NCI-H524 treated with DMSO at 0.1 percent for 48 hours (cell line): ENCODE measurements at places on chromosomes 7 and 10.

GRCh38 chr10:99828464-99828863, 46.0 kb downstream of the ABCC2 start:
- DNase-seq: no peak

GRCh38 chr7:3636131-3636860, 335.2 kb downstream of the SDK1 start:
- DNase-seq: no peak

DNA sequence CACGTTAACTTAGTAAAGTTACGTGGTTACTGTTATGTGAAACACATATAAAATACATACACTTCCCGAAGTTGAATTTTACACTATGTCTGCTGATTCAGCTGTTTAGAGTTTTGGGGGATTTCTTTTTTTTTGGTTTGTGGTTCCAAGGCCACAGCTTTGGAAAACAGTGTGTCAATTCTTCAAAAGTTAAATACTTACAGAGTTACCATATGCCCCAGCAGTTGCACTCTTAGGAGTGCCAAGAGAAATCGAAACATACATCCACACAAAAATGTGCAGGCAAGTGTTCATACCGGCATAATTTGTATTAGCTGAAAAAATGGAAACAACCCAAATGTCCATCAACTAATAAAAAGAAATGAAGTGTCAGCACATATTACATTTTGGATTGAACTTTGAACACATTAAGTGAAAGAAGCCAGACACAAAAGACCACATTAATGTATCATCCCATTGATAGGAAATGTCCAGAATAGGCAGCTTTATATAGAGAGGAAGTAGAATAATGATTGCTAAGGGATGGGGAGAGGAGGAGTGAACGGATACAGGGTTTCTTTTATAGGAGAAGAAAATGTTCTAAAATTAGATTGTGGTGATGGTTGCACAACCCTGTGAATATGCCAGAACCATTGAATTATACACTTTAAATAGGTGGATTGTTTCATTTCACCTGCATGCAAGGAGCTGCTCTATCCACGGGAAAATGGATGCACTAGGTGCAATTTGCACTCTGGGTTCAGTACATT, 17.6 kb downstream of the APBB1IP start:
- no peak for DNase-seq

DNA sequence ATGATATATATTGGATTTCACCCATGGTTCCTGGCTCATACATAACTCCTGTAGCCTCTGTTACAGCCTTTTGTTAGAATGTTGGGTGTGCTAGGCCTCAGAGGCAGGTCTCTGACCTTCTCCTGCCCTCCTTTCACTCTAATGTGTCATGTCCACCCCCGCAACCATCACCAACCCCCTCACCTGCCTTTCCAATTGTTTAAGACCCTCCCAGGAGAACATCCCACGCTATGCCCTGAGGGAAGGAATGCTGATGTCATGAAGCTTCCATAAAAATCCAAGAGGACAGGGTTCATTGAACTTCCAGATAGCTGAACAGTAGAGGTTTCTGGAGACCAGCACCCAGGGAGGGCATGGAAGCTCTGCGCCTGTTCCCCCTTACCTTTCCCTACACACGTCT, 30.8 kb upstream of the C10orf67 start:
- no peak for DNase-seq

GRCh38 chr10:99266383-99266782, 30.7 kb upstream of the HPSE2 start:
- DNase-seq: no peak

GRCh38 chr10:79070606-79071395, 2.0 kb downstream of the ZMIZ1 start:
- no peak for DNase-seq

DNA sequence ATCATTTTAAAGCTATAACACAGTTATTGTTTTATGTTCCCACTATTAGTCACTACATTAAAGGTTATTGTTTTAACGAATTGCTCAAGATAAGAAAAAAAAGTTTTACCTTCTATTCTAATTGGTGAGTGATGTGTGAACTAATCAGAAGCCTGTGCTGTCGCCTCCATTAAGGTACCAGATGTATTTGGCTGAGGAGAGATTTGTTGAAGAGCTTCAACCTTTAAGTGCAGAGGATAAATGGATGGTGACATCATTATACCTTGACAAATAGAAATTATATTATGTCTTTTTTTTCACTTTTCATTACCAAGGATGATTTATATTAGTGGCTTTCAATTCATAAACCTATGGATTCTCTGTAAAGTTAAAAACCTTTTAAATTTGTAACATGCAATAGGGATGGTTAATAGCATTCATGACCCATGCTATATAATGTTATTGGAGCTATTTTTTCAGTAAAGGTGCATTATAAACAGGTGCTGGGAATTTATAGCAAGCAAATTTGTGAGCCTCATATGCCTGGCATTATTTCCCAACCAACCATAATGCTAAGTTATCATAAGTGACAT, 97.0 kb upstream of the NPVF start:
- DNase-seq: no peak

- DNase-seq: no peak
Measured at GRCh38 chr7:573269-573932, 53.8 kb upstream of the PDGFA start.

DNA sequence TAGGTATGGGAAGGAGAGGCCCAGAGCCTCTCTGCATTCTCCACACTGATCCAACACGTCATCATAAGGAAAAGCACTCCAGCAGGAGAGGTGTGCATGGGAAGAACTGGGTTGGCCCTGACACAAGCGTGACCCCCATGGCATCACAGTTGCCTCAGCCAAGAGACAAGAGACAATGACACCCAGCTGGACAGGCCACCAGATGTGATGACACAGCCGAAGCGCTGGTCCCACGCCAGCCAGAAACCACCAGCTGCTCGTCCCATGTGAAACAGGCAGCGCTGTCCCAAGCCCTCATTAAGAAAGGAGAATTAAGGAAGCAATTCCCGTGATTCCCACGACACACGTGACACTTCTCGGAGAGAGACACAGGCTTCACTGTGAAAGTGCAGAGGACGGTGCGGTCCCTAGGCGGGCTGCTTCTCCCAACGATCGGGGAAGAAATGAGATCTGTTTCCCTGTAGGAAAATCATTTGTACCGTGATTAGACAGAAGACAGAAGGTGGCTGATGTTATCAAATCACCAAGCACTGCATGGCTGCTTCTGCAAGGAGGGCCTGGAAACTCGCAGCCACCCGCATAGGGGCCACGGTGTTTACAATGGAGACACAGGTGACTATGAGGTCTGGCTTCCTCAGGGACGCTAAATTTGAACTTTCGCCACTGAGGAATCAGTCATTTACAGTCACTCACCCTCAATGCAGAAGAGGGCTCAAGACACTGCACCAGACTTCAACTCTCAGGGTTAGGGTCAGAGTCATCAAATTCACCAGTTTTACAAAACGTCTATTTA, 74.5 kb downstream of the DIP2C start:
- DNase-seq: no peak

DNA sequence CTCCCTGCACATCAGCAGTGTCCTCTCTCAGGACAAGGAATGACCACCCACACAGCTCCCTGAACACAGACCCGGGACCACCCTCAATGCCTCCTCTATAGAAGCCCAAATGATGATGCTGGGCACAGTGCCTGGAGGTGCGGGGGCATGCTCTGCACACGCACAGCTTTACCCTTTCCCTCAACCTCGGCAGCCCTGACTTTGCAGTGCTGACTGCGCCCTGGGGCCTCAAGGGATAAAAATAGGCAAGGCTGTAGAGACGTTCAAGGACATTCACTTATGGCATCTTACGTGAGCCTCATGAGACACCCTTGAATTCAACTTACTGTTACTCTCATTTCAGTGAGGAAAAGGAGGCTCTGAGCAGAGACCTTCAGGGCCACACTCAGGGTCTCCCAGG, 521.6 kb upstream of the MGMT start:
- DNase-seq: no peak

- DNase-seq: no peak
Measured at GRCh38 chr10:32979041-32979440, 21.0 kb upstream of the ITGB1 start.

GRCh38 chr10:93299195-93299594, 182.9 kb downstream of the MYOF start:
- DNase-seq: no peak
